Stimulated activated CD4-positive, alpha-beta T cell treated with anti-CD3 and anti-CD28 coated beads, Interleukin-1b, Interleukin-23, amount 100 ng/mL, for 24 hours (primary cell): ENCODE measurements at places on chromosomes 12 and 14.
A peak's percentile ranks its signal among the peaks of the same experiment; 100 is the strongest.

DNA sequence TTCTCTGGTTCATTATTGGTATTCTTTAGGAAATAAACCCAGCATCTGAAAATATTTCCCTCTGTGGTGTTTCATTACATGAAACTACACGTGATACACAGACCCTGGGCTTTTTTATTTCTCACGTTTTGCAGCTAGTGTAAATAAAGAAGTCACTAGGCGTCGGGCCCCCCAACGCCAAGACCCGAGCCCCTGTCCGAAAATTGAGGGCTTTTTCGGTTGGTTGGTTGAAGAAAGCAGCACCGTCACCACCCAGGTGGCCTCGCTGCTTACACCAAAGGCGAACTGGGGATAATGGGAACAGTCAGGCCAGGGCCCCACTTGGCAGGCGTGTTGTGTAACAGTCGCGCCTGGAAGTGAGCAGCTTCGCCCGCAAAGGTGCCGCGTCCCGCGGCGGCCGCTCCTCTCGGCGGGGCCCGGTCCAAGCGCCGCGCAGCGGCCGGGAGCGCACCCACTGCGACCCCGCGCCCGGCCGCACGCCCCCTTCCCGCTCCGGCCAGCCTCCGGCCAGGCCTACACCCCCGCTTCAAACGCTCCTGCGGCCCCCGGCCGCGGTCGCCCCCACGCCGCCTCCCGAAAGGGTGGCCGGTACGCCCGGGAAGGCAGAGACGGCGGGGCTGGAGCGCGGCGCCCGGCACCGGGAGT is 1.2 kb downstream of the DUSP16 start:
- DNase-seq, result peak; percentile 11

DNA sequence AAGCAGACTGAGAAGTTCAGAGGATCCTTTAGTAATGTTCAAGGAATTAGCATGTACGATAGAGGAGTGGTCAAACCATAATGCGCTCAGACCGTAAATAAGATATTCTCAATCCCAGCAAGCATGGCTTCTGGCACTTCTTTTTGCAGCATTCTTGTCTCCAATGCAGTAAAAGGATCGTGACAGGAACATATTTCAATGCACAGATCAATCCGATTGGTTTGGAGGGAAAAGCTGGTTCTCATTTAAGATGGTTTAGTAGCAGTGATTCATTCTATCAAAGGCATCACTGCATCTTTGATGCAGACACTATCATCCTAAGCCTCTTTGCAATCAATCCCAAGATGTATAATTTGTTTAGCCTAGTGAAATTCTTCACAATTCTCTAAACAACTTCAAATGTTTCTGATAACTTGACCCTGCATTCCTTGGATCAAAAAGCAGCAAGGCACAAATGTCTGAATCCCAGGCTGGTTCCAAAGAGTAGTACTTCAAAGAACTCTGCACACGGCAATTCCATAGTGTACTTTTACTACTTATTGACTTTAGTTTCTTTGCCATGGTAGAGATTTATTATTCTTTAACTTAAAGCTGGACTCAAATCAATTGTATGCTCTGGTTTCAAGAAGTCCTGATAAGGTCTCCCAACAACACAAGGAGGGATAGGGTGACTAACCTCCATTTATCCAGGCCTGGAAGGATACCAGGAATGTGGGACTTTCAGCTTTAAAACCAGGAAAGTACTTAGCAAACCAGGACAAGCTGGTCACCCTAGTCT is 96.8 kb upstream of the MDM1 start:
- no peak for DNase-seq

GRCh38 chr12:109717390-109718357 is 4.0 kb downstream of the FAM222A start:
- DNase-seq, result no peak

GRCh38 chr14:100406505-100407131 is 83.5 kb downstream of the SLC25A47 start:
- DNase-seq, result no peak

- DNase-seq, result no peak
Measured at GRCh38 chr14:103121846-103122584, 1.2 kb upstream of the TNFAIP2 start.

- no peak for DNase-seq
Measured at GRCh38 chr12:75815756-75816155, 215.8 kb downstream of the PHLDA1 start.

DNA sequence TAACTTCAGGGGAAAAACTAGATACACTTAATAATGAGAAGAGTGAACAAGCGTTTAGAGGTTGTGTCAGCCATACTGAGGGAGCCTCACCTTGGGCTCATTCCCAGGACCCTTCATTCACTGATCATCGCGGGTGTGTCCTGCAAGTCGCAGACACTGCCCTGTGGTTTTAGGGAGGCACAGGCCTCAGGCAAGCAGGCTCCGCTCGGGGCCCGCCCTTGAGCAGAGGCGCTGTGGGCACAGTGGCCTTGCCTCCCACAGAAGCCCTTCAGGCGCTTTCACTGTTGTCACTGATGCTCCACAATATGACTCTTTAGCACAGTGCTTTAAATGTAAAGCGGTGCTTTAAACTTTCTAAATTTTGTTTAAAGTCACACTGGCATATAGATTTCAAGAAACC is 67.4 kb downstream of the DDX51 start:
- DNase-seq, result no peak

DNA sequence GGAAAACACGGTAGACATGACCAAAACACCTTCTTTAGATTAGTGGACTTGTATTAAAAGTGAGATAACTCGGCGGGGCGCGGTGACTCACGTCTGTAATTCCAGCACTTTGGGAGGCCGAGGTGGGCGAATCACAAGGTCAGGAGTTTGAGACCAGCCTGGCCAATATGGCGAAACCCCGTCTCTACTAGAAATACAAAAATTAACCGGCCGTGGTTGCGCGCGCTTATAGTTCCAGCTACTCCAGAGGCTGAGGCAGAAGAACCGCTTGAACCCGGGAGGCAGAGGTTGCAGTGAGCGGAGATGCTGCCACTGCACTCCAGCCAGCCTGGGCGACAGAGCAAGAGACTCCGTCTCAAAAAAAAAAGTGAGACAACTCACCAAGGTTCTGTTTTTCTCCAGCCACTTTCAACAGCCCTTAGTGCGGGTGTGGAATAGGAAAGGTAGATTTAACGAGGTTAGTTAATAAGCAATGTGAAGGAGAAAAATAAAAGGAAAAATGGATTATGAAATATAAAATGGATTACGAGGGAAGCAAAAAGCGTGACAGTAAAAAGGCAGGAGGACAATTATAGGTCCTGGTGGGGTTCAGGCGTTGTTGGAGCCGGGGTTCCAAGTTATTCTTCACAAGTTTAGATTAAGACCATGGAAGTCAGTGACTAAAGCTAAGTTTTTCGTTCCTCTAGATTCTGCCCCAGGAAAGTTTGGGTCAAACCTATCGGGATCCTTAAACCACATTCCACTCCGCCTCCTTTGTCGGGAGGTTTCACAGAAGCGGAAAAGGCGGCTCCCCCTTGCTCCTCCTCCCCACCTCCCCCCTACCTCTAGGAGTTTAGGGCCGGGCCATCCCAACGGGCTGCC is 534 bp downstream of the PPP2R3C start:
- no peak for DNase-seq

GRCh38 chr12:57476993-57477709 is 2.5 kb downstream of the ARHGAP9 start:
- no peak for DNase-seq

GRCh38 chr14:92694807-92695206 is 53.6 kb downstream of the LGMN start:
- no peak for DNase-seq
